ENCODE measurements at places on chromosomes 4 and X.

DNA sequence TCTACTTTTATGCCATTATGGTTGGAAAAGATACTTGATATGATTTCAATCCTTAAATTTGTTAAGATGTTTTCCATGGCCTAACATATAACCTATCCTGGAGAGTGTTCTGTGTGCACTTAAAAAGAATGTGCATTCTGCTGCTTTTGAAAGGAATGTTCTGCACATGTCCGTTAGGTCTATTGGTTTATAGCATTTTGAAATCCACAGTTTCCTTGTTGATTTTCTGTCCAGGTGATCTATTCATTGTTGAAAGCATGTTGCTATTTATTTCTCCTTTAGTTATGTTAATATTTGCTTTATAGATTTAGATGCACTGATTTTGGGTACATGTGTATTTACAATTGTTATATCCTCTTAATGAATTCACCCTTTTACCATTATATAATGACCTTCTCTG lies 5.7 kb upstream of the KLKB1 start:
- H3K27me3 ChIP-seq, result no peaks in the 10 kb centered on the region
- H3K27ac ChIP-seq, result no peak overlapping the region

- H3K36me3 ChIP-seq, result no peaks in the 10 kb centered on the region
- H3K4me1 ChIP-seq, result peaks cover 10% of the 10 kb centered on the region
- H3K27me3 ChIP-seq, result no peaks in the 10 kb centered on the region
- H3K4me3 ChIP-seq, result no peak overlapping the region
- DNase-seq, result no peak
Observed at GRCh38 chrX:154661170-154661569, 7.8 kb upstream of the CTAG2 start.

- DNase-seq, result no peak
- H3K4me3 ChIP-seq, result no peak overlapping the region
- H3K27ac ChIP-seq, result no peak overlapping the region
- no peaks in the 10 kb centered on the region for H3K27me3 ChIP-seq
- H3K4me1 ChIP-seq, result no peaks in the 10 kb centered on the region
- no peaks in the 10 kb centered on the region for H3K36me3 ChIP-seq
Observed at GRCh38 chr4:114535725-114536124, 62.9 kb upstream of the UGT8 start.

GRCh38 chrX:47540754-47541538 lies 20.1 kb upstream of the ARAF start:
- peak; percentile 32 for DNase-seq
- H3K27me3 ChIP-seq, result no peaks in the 10 kb centered on the region
- no peaks in the 10 kb centered on the region for H3K4me1 ChIP-seq
- H3K36me3 ChIP-seq, result no peaks in the 10 kb centered on the region
- H3K4me3 ChIP-seq, result no peak overlapping the region
- no peak overlapping the region for H3K27ac ChIP-seq

DNA sequence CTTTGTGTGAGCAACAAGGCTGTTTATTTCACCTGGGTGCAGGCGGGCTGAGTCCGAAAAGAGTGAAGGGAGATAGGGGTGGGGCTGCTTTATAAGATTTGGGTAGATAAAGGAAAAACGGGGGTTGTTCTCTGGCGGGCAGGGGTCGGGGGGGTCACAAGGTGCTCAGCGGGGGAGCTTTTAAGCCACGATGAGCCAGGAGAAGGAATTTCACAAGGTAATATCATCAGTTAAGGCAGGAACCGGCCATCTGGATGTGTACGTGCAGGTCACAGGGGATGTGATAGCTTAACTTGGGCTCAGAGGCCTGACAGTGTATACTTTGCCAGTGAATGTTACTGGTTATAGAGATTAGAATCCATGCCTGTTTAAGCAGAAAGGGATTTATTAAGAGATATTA lies 19.7 kb upstream of the SPCS3 start:
- H3K27me3 ChIP-seq, result no peaks in the 10 kb centered on the region
- no peaks in the 10 kb centered on the region for H3K36me3 ChIP-seq
- H3K4me1 ChIP-seq, result no peaks in the 10 kb centered on the region
- H3K4me3 ChIP-seq, result no peak overlapping the region

DNA sequence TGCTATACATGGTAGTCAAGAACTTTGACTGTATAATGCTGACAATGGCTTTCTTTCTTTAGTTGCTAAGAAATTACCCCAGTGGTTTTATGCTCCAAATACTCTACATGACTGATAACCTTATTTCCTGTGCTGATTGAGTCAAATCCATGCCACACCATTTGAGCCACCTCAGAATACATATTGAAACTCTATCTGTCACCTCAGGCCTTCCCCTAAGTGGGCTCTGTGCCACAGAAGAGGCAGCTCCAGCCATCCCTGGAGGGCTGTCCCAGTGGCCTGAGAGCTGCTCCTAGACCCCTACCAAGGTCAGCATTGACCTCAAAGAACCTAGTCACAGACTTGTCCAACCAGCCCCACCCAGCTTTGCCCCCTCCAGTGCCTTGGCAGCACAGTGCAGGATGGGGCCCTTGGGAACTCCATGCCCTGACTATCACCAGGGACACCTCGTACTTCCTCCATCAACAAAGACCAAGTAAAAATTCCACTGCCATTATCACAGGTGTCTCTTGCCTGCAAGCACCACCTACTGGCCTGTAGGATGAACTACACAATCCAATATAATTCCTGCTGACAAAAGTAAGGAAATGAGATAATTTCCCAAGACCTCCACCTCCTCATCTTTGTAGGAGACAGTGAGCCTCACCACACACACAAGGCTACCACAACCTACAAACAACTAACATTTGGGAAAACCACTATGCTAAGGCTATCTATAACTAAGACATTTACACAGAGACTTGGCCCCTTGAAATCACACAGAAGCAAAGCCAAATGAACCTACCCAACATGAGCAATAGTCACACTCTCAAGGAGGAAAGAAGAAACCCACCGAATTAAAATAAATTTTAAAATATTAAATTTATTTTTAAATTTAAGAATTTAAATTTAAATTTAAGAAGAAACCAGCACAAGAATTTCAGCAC lies 239.9 kb downstream of the NKX6-1 start:
- H3K27me3 ChIP-seq, result no peaks in the 10 kb centered on the region
- no peak overlapping the region for H3K4me3 ChIP-seq
- no peaks in the 10 kb centered on the region for H3K36me3 ChIP-seq

DNA sequence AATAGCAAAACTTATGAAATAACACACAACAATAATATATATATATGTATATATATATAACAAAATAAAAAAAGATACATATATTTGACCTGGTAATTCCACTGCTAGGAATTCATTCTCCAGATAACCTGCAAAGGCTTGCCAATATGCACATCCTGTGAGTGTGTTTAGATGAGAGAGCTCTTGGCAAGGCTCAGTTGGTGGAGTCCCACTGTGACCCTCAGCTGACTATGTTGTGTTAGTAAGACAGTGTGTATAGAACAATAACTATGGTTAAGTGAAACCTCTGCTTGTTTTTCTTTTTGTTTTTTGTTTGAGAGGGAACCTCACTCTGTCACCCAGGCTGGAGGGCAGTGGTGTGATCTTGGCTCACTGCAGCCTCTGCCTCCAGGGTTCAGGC lies 39.5 kb upstream of the RBMX start:
- H3K27me3 ChIP-seq, result no peaks in the 10 kb centered on the region
- no peak for DNase-seq
- H3K4me1 ChIP-seq, result no peaks in the 10 kb centered on the region
- no peak overlapping the region for H3K27ac ChIP-seq
- no peak overlapping the region for H3K4me3 ChIP-seq
- no peaks in the 10 kb centered on the region for H3K36me3 ChIP-seq

GRCh38 chr4:45363931-45364330 lies 637.6 kb upstream of the GNPDA2 start:
- H3K27me3 ChIP-seq, result no peaks in the 10 kb centered on the region
- no peak for DNase-seq
- H3K27ac ChIP-seq, result no peak overlapping the region
- no peaks in the 10 kb centered on the region for H3K36me3 ChIP-seq

DNA sequence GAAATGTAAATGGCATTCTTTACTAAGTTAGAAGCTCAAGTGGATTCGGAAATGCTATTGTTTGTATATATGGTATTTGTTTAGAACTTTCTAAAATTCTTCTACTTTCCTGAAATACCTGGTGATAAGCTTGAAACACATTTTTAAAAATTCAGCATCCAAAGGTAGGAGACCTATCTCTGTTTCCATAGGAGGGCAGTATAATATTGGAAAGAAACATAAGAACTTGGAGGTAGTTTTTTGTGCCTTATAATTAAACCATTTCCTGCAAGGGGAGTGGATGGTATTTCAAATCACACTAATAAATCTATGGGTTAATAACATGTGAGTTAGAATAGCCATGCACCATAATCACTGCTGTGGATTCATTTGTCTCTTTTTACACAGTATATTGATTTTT lies 217.4 kb upstream of the AADAT start:
- no peak for DNase-seq
- H3K36me3 ChIP-seq, result no peaks in the 10 kb centered on the region
- no peaks in the 10 kb centered on the region for H3K27me3 ChIP-seq
- H3K27ac ChIP-seq, result no peak overlapping the region
- no peaks in the 10 kb centered on the region for H3K4me1 ChIP-seq

DNA sequence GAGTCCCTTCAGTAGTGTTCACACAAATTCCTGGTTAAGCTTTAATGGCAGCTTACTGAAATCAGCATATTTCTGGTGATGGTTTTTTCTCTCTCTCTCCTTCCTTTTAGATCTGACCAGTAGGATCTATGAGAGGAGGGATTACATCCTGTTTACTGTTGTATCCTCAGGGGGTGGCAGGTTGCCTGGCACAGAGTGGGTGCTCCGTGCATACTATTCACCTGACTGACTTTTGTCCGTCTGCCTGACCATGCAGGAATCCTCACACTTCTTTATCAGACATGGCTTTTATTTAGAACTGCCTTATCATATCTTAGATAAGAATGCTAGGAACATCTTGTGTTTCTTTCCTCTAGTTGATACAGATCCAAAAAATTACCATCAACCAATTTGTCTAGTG lies 29.6 kb downstream of the MCUB start:
- no peak for DNase-seq
- H3K27ac ChIP-seq, result no peak overlapping the region
- H3K36me3 ChIP-seq, result no peaks in the 10 kb centered on the region
- no peaks in the 10 kb centered on the region for H3K4me1 ChIP-seq
- no peak overlapping the region for H3K4me3 ChIP-seq
- H3K27me3 ChIP-seq, result no peaks in the 10 kb centered on the region

DNA sequence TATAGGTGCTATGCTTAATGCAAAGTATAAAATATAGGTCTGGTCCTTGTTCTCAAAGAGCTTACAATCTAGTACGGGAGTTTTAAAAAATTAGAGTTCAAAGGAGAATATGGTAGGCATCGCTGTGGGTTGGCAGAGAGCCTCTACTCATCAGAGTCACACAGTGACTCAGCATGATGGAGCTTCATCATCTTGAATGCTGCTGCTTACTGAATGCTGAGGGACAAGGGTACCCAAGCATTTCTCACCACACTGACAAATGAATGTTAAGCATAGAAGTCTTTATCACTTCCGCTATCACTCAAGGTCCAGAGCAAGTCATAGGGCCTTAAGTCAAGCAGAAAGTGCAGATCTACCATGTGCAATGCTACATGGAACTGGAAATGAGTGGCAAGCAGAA lies 268.6 kb upstream of the IGFBP7 start:
- H3K27me3 ChIP-seq, result no peaks in the 10 kb centered on the region
- no peak overlapping the region for H3K27ac ChIP-seq
- H3K36me3 ChIP-seq, result no peaks in the 10 kb centered on the region
- DNase-seq, result no peak
- no peak overlapping the region for H3K4me3 ChIP-seq
- no peaks in the 10 kb centered on the region for H3K4me1 ChIP-seq

GRCh38 chrX:133723930-133724329 lies 261.5 kb downstream of the GPC3 start:
- no peak overlapping the region for H3K27ac ChIP-seq
- no peaks in the 10 kb centered on the region for H3K4me1 ChIP-seq
- no peak overlapping the region for H3K4me3 ChIP-seq
- H3K36me3 ChIP-seq, result no peaks in the 10 kb centered on the region
- H3K27me3 ChIP-seq, result no peaks in the 10 kb centered on the region
- no peak for DNase-seq

GRCh38 chr4:32196950-32197688 lies 1477.0 kb downstream of the PCDH7 start:
- no peaks in the 10 kb centered on the region for H3K4me1 ChIP-seq
- no peak overlapping the region for H3K27ac ChIP-seq
- no peaks in the 10 kb centered on the region for H3K27me3 ChIP-seq
- no peaks in the 10 kb centered on the region for H3K36me3 ChIP-seq
- no peak overlapping the region for H3K4me3 ChIP-seq

DNA sequence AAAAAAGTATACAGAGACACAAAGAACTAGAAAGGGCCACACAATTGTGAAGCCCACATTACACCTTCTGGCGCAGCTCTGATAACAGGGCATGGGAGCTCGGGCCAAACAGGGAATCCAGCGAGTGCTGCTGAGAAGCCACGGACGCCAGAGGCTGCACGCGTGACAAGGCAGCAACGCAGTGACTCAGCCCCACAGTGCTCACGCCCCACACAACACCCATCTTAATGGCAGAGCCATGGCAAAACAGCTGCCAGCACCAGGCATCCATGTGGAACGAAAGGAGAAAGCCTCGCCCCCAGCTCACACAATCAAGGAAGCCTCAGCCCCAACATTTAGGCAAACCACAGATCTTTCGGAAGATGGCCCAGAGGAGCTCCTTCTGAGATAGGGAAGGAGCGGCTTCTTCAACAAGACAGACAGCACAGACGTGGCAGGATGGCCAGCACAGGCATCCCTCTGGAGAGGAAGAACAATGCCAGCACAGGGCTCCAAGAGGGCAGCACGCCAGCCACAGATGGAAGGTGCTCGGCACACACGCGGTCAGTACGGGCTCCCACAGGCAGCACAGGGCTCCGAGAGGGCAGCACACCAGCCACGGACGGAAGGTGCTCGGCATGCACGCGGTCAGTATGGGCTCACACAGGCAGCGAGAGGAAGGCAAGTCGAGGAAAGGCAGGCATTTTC lies 33.1 kb downstream of the GAK start:
- DNase-seq, result no peak
- peaks cover 14% of the 10 kb centered on the region for H3K36me3 ChIP-seq
- H3K27me3 ChIP-seq, result no peaks in the 10 kb centered on the region

DNA sequence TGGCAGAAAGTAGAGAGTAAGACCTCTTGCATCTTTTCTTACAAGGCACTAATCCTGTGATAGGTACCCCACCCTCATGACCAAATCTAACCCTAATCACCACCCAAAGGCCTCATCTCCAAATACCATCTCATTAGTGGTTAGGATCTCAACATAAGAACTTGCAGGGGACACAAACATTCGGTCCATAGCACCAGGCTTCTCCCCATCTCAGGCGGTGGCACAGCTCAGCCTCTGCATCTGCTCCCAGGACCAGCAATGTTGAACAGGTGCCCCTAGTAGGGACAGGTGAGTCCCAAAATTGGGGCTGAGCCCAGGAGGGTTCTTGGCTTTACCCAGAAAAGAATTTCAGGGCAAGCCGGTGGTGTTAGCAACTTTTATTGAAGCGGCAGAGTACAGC lies 8.4 kb upstream of the MRFAP1 start:
- peaks cover 10% of the 10 kb centered on the region for H3K4me1 ChIP-seq
- H3K27me3 ChIP-seq, result no peaks in the 10 kb centered on the region
- DNase-seq, result no peak
- H3K27ac ChIP-seq, result no peak overlapping the region
- H3K4me3 ChIP-seq, result no peak overlapping the region

Data from MM.1S (cell line).